A673 (cell line): ENCODE measurements at places on chromosomes 1 and 21. TPM values are rescaled to one million over a fixed set of nuclear protein-coding genes. Genes with fewer than 3 reads are reported as not detected.
A peak's percentile ranks its signal among the peaks of the same experiment; 100 is the strongest.

- no peak for DNase-seq
Observed at GRCh38 chr1:81217058-81217457, 583.7 kb upstream of the ADGRL2 start.

Gene PCBP3
- total RNA-seq: 22.0 and 25.6 TPM in 2 replicates

Gene OR14K1
- not detected in 2 replicates for total RNA-seq

GRCh38 chr1:223706077-223706973, 6.0 kb upstream of the CAPN2 start:
- peak; percentile 92 for DNase-seq

DNA sequence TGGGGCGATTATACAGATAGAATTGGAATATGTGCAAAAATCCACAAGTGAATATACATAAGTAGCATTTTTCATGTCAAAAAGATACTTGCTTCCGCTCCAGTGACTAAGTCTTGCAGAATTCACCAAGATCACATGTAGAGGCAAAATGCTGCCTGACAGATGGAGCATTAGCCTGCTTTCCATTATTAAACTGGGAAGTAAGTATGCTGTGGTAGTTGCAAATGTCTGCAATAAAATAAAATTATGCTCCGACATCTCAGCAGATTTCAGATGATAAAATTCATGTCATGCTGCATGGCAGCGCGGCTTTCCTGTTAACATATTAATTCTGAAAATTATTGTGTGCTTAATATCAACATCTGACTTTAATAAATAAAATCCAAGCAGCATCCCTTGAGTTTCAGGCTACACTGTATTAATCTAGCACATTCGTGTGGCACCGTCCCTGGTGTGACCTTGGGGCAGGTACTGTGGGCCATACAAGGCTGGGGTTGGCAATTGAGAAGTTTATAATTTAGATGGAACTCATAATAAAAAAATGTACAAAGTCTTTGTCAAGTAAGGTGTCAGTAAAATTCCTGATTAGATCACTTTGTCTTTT, 366.4 kb upstream of the ZP4 start:
- no peak for DNase-seq

Gene OR2L3
- total RNA-seq: not detected in 2 replicates

- no peak for DNase-seq
Observed at GRCh38 chr21:36852293-36852692, 114.2 kb downstream of the HLCS start.

- DNase-seq: peak; percentile 7
Observed at GRCh38 chr1:223364685-223365382, 858 bp upstream of the SUSD4 start.

Gene SPRR4
- not detected in 2 replicates for total RNA-seq

DNA sequence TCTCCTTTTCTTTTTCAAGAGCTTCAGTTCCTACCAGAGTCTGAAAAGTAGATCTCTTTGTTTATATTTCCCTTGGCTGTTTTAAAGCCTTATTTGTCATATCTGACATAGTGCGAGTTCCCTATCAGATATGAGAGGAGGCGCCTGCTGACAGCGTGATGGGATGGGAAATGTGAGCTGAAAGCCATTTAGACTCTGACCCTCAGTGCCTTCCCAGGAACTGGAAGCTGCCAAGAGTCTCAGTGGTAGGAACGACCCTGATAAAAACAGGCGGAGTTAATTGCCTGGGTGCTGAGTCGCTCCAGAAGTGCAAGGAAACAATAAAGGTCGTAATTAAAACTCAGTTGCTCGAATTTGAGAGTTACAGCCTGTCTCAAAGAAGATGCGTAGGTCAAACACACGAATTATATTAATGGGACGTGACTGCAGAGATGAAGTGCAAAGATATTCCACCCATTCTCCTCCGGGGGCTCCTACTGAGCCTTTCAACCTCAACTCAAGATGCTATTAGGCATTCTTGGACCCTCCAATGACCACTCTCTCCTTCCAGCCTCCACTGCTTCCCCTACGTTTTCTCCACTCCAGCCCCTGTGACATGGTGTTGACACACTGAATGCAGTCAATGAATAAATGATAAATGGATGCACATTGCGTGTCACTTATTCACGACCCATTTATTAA, 84.6 kb downstream of the KAZN start:
- no peak for DNase-seq

- peak; percentile 30 for DNase-seq
Observed at GRCh38 chr21:17451364-17451891, 61.4 kb upstream of the CXADR start.

- DNase-seq: no peak
Observed at GRCh38 chr1:212607206-212607912, 1.2 kb upstream of the ATF3 start.

Gene CFHR2
- not detected in 2 replicates for total RNA-seq

Gene TCHHL1
- not detected in 2 replicates for total RNA-seq

GRCh38 chr1:72431810-72432209, 149.5 kb upstream of the NEGR1 start:
- DNase-seq: no peak

Gene PADI2
- total RNA-seq: 26.4 and 27.7 TPM in 2 replicates

DNA sequence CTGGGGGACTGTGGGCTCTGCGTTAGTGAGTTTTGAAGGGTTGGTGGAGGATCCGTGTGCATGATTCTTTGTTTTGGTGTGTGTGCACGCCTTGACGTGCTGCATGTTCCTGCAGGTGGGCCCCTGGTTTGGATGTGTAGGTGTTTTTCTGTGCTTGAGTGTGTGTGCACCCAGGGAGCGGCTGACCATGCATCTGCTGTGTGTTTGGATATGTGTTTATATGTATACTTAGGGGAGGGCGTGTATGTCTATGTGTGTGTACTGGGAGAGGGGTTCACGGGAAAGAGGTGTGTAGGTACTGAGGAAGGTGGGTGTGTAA, 1.1 kb downstream of the VANGL2 start:
- no peak for DNase-seq

DNA sequence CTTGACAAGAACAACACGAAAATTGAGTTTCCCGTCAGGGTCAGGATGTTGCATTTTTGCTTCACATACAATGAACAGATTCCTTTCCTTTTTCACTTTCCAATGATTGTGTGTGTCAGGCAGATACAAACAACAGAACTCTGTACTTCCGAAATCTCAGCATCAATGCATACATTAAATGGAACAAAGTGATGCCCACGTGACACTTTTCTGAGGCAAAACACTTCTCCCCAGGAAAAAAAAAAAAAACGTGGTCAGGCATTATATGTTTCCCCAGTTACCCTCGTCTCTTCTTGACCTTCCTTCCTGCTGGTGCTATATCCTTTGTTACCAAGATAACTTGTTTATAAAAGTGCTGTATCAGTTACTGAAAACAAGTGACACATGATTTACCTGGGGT, 181.8 kb downstream of the ZNF281 start:
- no peak for DNase-seq

Gene C1orf141
- not detected in 2 replicates for total RNA-seq

GRCh38 chr1:173410133-173410793, 66.9 kb upstream of the PRDX6 start:
- DNase-seq: no peak

Gene OR6K3
- total RNA-seq: not detected in 2 replicates

GRCh38 chr1:234499119-234499942, 20.4 kb upstream of the TARBP1 start:
- peak; percentile 95 for DNase-seq

Gene FCAMR
- not detected in 2 replicates for total RNA-seq

GRCh38 chr1:202642619-202643291, 67.5 kb downstream of the SYT2 start:
- DNase-seq: no peak

DNA sequence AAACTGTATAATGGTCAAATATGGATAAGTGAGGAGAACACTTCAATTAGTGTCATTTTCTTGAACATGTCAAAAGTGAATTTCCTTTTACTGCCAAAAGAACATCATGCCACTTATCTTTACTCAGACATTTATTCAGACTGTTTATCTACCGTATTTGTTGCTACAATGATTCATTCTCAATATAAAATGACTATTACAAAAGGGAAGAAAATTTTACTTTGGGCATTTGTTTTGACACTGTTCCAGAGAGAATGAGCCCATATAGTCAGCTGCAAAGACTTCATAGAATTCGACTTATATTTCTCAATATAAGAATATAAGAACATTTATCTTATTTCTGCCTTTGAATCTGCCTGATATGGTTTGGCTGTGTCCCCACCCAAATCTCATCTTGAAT, 1699.1 kb downstream of the BRINP3 start:
- DNase-seq: no peak

- DNase-seq: peak; percentile 11
Observed at GRCh38 chr1:56527548-56528302, 51.6 kb downstream of the PLPP3 start.

Gene PLEKHN1
- total RNA-seq: not detected in 2 replicates

Gene FOXD2
- total RNA-seq: 0.15 and 0.17 TPM in 2 replicates

Gene KRTAP11-1
- total RNA-seq: not detected in 2 replicates

- no peak for DNase-seq
Observed at GRCh38 chr1:41467673-41468072, 16.8 kb downstream of the EDN2 start.

Gene LCE5A
- total RNA-seq: not detected in 2 replicates

Gene CD244
- not detected in 2 replicates for total RNA-seq

Gene LDLRAD1
- not detected in 2 replicates for total RNA-seq

- DNase-seq: peak; percentile 78
Observed at GRCh38 chr1:93304716-93305138, 41.0 kb upstream of the DR1 start.

Gene LCE1F
- total RNA-seq: not detected in 2 replicates

DNA sequence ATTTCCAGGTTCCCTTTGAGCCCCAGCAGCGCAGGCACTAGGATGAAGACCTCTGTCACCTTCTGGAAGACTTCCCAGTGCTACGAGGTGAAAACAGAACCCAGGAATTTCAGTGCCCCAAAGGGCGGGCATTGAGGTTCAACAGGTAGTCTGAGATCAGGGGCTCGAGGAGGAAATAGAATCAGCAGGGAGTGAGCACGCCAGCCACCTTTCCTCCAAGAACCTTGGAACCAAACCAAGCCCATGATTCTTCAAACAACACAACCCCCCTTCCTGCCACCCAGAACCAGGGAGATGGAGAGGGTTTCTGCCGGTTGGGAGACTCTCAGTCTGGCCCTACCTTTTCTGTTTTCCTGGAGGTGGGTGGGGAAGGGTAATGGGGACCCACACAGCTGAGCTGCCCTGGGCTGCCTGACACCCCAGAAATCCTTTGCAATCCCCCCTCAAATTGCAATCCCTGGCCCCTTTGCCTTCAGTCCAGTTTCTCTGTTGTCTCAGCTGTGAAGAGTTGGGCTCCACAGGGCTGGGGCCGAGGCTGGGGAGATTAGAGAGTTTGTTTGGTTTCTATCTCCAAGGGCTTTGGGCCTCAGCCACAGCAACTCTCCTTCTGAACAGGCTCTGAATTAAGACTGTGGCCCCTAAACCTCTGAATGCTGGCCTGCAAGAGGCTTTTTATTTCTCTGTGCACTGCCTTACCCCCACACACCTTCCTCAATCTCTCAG, 11.9 kb downstream of the SLC41A1 start:
- DNase-seq: no peak

Gene RNF223
- not detected in 2 replicates for total RNA-seq

Gene CHML
- total RNA-seq: 10.6 and 11.9 TPM in 2 replicates

- DNase-seq: no peak
Observed at GRCh38 chr1:183505454-183506089, 33.3 kb downstream of the SMG7 start.

Gene FAM151A
- not detected in 2 replicates for total RNA-seq

DNA sequence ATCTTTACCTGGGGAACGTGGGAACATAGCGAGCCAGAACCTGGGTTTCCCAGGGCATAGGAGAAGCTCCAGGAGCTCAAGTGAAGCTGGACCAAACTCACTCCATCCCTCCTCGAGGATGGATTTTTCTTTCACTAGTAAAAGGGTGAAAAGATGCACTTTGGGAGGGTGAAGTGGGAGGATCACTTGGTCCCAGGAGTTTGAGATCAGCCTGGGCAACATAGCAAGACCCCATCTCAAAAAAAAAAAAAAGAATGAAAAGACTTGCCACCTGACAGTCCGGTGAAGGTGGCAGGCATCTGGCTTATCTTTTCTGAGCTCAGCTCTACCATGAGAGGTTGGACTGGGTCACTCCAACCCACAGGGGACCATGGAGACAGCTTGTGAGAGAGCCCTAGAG, 42.3 kb downstream of the CHAF1B start:
- no peak for DNase-seq

DNA sequence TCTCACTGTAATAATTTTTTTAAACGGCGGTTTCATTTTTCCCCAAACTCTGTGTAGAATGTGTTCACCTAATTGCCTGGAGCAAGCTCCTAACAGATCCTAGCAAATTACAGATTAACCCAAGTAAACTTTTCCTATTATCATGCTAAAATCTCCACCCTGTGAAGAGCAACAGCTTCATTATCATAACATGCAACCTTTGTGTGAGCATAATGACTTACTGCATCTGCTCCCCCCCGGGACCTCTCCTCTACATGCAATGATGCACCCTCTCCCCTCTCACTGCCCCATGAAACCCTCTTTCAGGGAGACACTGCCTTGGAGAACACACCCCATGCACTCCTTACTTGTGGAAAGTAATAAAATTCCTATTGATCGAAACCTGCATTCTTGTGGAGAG, 717.0 kb upstream of the TMPRSS15 start:
- DNase-seq: no peak

DNA sequence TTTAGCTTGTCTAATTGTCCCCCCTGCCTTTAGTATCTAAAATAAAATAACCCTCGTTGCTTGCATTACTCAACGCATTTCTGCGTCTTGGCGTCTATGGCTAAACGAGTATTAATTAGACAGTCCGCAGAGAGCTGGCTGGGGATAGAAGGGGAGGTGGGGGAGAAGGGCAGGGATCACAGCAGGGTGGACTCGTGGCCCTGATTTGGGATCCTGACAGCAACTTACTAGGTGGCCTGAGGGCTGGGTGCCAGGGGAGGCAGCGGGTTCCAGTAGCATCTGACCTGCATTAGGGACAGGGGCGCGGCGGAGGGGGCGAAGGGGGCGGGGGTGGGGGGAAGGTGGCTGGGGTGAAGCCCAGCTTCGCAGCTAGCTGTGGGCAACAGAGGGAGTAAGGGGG, 1.1 kb upstream of the BACE2 start:
- DNase-seq: no peak

GRCh38 chr1:195898373-195898772, 709.9 kb downstream of the KCNT2 start:
- DNase-seq: no peak

DNA sequence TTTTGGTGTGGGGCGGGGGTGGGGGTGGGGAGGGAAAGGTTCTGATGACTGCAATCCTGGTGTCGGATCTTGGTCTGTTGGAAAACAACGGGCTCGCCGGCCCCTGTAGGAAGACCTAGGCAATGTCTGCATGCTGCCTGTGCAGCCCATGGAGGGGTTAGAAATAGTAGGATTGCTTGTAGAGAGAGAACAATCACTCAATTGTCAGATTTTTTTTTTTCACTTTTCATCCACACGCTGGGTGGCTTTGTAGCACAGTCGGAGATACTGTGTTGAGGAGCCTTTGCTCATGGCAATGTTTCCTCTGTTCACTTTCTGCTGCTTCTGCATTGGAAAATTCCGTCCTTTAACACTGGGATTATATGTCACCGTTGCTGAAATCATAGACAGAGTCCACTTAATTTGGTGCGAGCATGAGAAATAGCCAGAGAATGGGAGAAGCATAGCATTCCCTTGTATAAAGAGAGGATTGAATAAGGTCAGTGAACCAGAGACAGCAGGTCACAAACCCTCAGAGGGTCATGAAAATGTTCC, 107.5 kb downstream of the MRPS6 start:
- no peak for DNase-seq
